NCI-H2171 (cell line): ENCODE measurements at places on chromosomes 5 and 9.

DNA sequence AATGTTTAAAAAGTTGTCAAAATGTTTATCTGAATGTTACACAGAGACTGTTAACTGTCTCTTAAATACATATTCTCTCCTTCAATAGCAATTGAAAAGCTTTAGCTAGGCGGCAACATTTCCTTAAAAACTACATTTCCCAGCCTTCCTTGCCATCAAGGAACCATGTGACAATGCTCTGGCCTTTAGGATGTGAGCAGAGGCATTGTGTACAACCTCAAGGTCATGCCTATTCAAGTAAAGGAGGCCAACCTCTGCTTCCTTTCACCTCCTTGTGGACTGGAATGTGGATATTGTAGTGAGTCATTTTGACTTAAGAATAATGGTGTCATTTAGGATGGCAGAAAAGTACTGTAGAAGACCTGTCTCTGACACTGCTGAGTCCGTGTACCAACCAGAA lies 23.7 kb upstream of the MROH2B start:
- no peak for DNase-seq

- DNase-seq = no peak
Observed at GRCh38 chr5:142391058-142391845, 66.4 kb upstream of the SPRY4 start.

GRCh38 chr9:135350003-135350315 lies 129.6 kb upstream of the PPP1R26 start:
- peak; percentile 71 for DNase-seq

- no peak for DNase-seq
Observed at GRCh38 chr9:13332571-13332970, 53.1 kb upstream of the MPDZ start.

DNA sequence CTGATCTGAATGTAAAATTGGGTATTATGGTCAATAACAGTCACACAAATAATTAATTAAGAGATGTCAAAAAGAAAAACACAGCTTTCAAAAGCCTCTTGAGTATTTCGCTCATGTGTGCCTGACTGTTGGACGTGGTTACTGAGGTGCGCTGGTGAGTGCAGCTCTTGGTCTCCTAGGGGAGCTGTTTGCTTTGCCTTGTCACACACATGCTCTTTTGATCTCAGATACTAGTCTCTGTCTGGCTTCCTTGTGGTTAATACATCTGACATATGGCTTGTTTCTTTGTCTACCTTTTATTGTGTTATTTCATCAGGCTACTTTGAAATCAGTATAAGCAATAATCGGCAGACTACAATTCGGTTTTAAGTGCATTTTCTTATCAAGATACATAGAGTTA lies 51.5 kb downstream of the PCSK1 start:
- peak; percentile 13 for DNase-seq

DNA sequence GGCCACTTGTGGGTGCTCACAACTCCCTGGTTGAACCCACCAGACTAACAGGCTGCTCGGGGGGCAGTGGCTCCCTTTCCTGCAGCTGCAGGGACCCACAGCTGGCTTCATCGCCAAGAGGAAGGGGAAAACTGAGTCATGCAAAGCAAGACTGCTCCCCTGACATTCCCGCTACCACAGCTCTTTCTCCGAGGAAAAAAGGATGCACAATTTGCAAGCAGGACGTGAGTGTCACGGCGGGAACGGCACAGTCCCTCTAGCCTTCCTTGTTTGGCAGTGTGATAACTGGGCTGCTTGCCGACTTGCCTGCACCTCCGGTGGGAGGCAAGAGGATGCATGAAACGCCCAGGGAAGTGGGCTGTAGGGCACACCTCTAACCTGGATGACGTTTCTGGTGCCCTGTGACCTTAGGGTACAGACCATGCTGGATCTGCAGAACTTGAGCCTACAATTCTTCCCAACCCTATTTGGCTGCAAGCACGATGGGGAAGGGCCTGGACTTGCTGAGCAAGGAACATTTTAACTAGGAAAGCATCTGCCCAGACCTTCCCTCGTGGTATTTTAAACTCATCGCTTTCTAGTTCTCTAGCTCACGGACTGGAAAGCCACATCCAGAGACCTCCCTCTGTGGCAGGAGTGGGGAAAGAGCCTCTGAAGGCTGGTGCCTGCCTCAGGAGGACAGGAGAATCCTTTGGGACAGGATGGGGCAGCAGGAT lies 7.8 kb downstream of the SH3PXD2B start:
- DNase-seq = no peak

DNA sequence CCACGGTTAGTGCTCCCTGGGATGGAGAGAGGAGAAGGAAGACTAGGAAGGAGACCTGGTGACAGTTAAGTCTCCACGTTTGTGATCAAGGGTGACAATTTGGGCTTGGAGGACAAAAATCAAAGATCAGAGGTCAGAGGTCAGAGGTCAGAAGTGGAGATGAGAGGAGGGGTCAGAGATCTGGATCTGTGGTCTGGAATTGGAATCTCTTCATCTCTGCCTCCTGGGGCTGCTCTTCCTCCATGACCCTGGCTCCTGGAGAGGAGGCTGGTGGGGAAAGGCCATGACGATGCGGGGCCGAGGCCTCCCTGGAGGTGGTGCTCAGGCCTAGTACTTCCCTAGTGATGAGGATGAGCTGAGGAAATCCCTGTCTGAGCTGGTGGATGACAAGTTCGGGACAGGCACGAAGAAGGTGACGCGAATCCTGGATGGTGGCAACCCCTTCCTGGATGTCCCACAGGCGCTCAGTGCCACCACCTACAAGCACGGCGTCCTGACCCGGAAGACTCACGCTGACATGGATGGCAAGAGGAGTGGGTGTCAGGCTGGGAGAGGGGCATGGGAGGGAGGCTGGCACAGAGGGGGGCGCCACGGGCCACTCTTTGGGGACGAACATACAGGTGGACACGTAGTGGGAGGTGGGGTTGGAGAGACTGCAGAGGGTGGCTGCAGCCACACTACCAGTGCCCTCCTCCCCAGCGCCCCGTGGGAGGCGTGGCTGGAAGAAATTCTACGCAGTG lies 41.0 kb downstream of the PSD2 start:
- no peak for DNase-seq

DNA sequence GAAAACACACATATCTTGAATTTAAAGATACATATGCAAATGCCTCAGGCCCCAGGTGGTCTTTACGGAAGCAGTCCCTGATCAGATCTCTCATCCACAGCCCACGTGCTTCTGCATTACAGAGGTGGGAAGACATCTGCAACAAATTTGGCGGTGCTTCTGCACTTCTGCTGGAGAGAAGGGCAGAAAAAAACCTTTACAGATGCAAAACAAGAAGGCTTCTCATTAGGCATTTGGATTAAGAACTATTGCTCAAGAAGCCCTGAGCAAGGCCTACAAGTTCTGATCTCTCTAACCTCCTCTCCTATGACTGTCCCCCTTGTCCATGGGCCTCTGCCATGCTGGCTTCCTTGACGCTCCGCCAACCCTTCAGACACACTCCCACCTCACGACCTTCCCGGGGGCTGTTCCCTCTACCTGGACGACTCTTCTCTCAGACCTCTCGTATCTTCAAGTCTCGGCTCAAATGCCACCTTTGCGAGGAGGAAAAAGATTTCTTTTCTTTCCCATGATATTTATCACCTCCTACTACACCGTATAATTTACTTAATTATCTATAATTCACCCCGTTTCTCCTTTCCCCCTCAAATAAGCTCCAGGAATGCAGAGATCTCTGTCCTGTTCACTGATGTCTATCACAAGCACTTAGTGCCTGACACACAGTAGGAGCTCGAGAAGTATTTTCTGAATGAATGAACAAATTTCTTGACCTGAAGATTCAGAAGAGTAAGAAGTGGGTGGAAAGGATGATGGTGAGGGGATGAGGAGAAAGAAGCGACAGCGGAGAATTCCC lies 1.1 kb downstream of the MTMR12 start:
- DNase-seq = no peak

- no peak for DNase-seq
Observed at GRCh38 chr5:119402555-119402954, 46.7 kb downstream of the TNFAIP8 start.

DNA sequence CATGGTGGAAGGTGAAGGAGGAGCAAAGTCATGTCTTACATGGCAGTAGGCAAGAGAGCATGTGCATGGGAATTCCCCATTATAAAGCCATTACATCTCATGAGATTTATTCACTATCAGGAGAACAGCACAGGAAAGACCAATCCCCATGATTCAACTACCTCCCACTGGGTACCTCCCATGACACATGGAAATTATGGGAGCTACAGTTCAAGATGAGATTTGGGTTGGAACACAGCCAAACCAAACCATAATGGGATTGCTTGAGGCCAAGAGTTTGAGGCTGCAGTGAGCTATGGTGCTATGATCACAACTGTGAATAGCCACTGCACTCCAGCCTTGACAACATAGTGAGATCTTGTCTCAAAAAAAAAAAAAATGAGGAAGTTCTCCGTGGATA lies 581.8 kb downstream of the TAF11L14 start:
- no peak for DNase-seq

DNA sequence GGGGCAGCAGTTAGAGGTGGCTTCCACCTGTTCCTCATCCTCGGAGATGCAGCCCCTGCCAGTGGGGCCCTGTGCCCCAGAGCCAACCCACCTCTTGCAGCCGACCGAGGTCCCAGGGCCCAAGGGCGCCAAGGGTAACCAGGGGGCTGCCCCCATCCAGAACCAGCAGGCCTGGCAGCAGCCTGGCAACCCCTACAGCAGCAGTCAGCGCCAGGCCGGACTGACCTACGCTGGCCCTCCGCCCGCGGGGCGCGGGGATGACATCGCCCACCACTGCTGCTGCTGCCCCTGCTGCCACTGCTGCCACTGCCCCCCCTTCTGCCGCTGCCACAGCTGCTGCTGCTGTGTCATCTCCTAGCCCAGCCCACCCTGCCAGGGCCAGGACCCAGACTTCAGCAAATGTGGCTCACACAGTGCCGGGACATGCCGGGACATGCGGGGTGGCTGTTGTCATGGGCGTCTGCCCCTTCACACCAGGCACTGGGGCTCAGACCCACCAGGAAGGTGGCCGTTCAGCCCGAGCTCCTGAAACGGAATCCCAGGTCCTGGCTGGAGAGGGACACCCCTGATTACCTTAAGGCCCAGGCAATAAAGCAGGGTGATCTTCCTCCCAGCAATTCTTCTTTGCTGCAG lies 841 bp downstream of the CYSRT1 start:
- DNase-seq = no peak

DNA sequence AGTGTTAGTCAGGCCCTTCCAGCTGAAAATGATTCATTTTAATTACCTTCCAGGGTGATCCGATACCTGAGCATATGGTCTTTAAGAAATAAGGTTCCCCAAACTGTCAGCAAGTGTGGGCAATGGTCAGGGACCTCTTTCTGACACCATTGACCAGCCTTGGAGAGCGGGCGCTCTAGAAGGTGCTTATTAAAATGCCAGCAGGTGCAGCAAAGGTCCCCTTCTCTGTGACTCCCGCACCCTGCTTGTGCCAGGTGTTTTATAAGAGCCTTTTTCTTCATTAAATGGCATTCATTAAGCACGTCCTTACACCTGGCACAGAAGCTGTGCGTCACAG lies 85.3 kb downstream of the MVB12B start:
- no peak for DNase-seq

- no peak for DNase-seq
Observed at GRCh38 chr9:5813824-5814223, 19.1 kb downstream of the ERMP1 start.

DNA sequence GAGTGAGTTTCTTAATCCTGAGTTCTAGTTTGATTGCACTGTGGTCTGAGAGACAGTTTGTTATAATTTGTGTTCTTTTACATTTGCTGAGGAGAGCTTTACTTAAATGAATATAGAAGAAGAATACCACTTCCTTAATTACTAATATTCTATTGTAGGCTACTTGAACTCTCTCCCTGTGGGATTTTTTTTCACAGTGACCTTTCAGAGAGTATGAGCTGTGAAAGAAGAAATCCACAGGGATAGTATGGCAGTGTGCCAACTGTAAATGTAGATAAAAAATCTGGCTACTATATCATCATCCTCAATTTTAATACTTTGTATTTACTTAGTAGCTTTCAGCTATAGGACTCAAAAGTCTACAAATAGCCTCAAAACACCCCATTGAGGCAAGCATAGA lies 67.3 kb downstream of the COMMD10 start:
- no peak for DNase-seq

DNA sequence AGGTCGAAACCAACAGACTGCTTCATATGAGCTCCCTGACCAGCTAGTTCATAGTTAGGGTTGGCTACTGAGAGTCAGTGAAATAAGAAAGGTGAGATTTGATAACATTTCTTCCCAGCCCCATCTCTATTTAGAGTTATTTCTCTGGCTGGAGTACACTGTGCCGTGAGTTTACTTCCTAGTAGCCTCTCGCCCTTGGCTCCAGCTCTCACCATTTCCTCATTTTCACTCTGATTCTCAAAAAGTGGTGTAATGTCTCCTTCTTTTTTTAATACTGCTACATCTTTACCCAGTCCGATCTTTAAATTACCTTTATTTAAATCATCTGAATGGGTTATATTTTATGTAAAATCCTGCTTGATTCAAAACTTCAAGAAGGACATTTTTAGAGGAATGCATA lies 100.4 kb upstream of the FAM174A start:
- DNase-seq = no peak

GRCh38 chr5:136014049-136015002 lies 14.5 kb upstream of the TGFBI start:
- DNase-seq = no peak

DNA sequence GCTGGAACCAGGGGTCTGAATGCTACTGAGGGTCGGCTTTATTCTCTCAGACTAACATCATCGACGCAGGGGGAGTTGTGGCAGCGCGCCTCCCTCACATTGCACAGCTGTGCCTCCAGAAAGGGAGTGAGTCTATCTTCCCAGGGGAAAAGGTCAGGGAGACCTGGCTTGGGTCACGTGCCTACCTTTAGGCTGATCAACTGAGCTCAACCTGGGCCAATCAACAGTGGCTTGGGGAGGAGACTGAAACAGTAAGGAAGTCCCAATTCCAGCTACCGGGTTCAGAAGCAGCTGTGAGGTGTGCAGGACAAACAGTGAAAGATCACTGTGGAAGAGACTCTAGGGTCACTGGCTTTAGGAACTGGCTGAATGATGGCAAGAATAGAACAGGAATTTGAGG lies 14.3 kb downstream of the SNX30 start:
- peak; percentile 90 for DNase-seq

DNA sequence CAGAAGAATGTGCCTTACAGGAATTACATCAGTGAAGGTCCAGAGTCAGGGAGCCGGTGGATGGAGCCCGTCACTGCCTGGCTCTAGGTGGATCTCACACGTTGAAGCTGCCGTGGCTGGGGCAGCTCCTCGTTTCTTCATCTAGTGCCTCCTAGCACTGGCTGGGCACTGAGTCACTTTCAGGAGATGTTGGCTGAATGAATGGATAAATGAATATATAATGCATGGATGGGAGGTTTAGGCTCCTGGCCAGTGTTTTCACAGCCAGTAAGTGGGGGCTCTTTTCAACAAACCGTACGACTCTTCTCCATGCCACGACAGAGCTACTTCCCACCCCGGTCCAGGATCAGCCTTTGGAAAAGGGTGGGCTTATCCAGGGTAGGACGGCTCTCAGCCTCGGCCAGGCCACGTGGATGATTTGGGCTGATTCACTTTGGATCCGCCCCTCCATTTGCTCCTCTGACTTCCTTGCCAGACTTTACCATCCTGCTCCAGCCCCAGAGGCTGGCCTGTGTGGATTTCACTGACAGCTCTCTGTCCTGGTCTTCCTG lies 1.3 kb upstream of the SH3PXD2B start:
- no peak for DNase-seq
